ENCODE measurements at places on chromosomes 2 and 18.

DNA sequence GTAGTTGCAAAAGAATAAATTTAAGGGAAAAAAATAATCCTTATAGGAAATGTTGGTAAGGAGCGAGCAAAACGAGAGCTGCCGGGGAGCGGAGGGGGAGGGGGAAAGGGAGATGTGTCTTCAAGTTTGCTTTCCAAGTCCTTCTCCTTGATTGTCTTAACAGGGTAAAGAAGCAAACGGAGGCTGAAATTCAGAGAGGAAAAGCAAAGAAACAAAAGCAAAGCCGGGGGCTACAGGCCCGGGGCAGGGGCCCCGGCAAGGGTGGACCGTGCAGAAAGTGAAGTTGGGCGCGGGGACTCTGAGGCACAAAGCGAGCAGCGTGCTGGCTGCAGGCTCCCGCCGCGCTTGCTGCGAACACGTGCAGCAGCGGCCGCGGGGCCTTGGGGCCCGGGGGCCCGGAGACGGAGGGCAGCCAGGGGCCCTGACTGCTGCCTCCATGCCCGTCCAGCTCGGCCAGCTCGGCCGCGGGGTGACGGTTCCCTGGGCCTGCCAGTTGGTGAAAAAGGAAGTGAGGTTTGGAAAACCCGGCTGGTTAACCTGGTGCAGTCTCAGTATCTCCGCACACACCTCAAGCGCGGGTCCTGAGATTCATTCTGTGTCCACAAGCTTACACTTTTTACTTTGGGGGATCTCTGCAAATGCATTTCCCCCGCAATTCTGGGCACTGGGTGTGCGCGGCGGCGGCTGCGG, 4.1 kb downstream of the BCL11A start:
- DNase-seq = peak; percentile 20

DNA sequence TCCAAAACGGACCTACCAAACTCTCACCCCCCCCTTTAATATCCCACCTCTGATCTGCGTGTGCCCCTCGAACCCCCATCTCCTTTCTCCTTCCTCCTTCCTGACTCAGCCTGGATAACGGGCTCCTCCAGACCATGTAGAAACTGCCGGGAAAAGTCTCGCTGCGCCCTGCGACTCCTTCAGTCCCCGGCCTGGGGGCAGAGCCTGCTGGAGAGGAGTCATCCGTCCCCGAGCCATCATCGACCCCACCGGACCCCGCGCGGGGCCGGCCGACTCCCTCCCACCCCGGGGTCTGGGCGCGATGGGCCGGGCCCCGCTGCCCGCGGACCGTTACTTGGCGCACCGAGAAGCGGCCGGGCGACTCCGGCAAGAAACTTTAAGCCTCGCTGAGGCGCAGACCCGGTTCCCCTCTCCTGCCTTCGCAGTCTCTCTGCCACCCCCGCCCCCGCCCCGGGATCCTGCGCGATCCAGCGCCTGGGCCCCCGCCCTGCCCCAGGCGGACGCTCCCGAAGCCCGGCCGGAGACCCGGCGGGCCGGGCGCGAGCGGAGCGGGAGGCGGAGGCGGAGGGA, 3.4 kb downstream of the ZEB2 start:
- DNase-seq = peak; percentile 44

DNA sequence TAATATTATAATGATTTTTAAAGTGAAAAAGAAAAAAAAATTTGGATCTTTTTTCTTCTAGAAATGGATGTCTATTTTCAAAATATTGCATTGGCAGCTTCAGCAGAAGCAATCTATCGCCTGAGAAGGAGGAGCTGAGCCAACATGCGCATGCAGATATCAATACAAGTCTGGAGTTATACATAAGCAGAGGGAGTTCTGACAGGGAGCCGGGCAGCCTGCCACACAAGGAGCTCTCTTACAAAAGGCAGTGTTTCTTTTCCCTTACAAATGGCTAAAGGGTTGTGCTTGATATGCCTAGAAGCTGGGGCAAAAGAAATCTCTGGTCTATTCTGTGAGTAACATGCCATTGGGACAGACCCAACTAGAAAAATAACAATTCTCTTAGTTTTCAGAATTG, 291.9 kb upstream of the TRIB2 start:
- DNase-seq = no peak

- no peak for DNase-seq
Observed at GRCh38 chr18:9960258-9960904, 46.6 kb downstream of the VAPA start.

- DNase-seq = no peak
Observed at GRCh38 chr2:235049069-235049468, 97.3 kb downstream of the SH3BP4 start.

- no peak for DNase-seq
Observed at GRCh38 chr2:1400943-1401735, 12.1 kb upstream of the TPO start.

GRCh38 chr2:64825831-64826491, 163.2 kb upstream of the SLC1A4 start:
- no peak for DNase-seq

DNA sequence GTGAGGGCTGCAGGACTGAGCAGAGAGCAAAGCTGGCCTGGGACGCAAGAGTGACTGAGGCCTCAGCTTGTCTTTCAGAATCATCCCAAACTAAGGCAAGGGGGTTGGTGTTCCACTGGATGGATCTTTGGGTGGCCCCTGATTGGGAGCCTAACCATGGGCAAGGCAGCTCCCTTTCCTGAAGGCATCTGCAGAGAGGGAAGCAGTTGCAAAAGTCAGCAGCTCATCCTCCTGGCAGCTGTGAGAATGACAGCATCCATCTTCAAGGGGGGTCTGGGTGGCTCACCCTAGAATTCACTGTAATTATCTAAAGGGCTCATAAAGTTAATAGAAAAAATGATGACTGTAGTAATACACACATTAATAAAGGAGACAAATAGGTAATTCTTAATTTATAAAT, 46.5 kb upstream of the RAB31 start:
- no peak for DNase-seq

DNA sequence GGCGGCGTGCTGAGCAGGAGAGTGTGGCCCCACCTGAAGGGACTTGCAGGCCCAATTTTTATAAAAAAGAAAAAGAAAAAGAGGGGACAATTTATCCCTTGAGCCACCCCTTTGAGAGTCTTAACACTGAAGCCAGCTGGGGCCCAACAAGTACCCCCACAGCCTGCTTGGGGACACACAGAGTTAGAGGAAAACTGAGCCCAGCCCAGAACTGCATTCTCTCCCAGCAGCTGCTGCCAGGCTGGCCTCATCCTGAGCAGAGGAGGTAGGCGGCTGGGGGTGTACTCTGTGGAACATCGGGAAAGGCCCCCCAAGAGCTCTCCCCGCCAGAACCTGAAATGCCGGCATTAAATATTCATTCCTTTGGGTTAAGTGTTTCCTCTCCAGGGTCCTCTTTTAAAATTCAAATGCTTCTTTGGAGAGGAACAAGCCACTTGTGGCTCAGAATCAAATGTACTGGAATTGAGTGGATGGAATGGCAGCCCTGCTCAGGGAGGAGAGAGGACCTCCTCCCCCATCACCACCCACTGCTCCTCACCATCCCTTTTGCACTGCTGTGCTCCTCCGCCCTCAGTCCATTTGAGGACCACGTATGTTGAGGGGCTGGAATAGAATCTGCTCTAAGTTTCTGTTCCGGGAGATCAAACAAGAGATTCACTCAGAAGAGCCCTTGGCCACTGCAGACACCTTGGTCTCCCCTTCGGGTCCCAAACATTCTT, 45.6 kb downstream of the C1QL2 start:
- no peak for DNase-seq

- DNase-seq = no peak
Observed at GRCh38 chr18:58017267-58017666, 26.8 kb upstream of the NEDD4L start.

GRCh38 chr2:135063210-135063609, 11.1 kb downstream of the RAB3GAP1 start:
- DNase-seq = no peak

DNA sequence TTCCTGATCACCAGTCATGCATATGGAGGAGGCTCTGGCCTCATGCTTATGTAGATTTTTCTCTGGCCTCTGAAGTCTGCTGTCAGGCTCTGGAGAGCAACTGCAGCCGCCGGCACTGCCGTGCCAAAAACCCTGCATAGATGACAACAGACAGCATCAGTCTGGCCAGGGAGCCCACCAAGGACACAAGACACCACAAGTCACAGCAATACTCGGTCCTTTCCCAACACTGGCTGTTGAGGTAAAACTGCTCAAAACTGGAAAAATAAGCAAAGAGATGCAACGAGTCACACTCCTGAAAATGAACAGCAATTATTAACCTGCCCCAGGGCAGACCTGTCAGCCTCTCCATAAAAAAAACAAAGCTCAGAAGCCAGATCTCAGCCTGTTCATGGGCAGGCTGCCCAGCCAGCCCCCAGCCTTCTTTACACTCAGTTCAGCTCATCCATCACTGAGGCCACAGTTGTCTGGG, 186.0 kb upstream of the RAB6C start:
- no peak for DNase-seq

DNA sequence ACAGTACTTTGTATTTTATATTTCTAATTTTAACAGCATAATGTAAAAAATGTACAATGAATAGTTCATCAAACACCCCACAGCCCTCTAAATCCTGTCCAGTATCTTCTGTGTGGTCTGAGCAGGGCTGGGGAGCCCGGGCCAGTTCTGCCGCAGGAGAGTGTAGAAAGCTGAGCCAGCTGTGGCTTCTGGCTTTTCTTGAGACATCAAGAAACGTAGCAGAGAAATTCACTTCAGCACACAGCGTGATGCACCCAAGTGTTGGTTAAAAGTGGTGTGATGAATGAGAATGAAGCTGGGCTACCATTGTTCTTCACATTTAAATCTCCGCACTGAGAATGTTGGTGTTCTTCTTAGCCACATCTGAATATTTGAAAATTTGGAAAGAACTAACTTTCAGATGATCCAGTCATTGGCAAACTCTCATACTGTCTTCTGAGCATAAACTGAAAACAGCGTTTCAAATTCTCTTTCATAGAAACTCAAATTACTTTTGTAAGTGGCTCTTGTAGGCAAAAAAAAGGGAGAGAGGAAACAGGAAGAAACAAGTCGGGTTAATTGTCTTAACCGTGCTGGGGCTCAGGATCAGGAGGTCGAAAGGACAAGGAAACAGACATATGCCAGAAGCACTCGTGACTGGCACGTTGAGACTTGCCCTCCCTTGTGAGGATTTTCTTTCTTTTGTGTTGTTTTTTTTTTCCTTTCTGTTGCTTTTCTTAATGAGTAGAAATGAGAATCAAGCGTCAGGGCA, 23.4 kb upstream of the TMEM87B start:
- DNase-seq = no peak

- peak; percentile 49 for DNase-seq
Observed at GRCh38 chr2:25207078-25207545, 38.7 kb upstream of the POMC start.

- DNase-seq = no peak
Observed at GRCh38 chr2:206713746-206714145, 4.5 kb downstream of the DYTN start.

DNA sequence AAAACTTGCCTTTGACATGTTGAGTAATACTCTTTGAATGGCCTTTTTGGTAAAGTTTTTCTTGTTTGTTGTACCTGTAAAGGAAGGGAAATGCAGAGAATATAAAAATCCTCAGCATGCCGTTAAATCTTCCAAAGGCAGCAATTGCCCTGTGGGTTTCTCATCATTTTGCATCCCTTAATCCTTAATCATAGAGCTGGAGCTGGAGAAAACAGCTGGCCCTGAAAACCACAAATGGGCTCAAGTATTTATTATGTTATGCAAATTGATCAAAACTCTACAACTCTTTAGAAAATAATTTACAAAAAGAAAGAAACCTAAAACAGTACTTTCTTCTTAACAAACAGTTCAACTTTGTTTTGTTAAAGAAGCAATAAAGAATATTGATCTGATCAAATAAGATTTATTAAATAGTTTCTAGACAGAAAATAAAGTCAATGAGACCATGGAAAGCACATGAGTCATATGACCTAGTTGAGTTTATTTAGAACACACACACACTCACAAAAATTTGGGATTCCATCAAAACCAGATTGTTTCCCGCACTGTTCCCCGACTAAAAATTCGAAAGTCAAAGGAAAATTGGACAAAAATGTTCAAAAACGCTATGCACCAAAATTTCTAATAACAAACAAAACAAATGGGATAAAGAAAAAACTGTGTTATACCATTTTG, 309.0 kb downstream of the GULP1 start:
- no peak for DNase-seq

- DNase-seq = no peak
Observed at GRCh38 chr2:180662521-180662920, 317.9 kb upstream of the UBE2E3 start.

Data from activated CD8-positive, alpha-beta T cell treated with anti-CD3 and anti-CD28 coated beads for 36 hours (primary cell).